ENCODE measurements at places on chromosomes 3 and 15.

GRCh38 chr15:74127255-74127953 is 3.0 kb upstream of the ISLR2 start:
- DNase-seq = peak; percentile 87

DNA sequence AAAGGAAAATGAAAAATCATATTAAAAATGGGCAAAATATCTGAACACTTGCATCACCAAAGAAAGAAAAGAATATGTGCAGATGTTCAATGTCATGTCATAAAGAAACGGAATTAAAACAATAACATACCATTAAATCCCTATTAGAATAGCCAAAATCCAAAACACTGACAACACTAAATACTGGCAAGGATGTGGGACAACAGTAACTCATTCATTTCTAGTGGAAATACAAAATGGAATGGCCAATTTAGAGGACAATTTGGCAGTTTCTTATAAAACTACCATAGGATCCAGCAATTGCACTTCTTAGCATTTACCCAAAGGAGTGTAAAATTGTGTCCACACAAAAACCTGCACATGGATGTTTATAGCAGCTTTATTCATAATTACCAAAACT is 542.5 kb upstream of the UBE2E2 start:
- no peak for DNase-seq

DNA sequence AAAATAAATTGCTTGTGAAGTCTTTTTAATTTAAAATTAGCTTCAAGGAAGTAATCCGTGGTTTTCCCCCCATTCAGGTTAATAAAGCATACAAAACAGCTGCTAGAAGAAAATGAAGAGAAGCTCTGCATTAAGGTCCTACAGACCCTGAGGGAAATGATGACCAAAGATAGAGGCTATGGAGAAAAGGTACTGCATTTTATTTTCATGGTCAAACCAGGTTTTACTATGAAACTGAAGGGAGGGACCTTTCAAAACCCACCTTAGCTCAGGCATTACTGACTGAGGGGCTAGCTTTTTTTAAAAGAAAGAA is 218.5 kb downstream of the ITPR1 start:
- DNase-seq = no peak

DNA sequence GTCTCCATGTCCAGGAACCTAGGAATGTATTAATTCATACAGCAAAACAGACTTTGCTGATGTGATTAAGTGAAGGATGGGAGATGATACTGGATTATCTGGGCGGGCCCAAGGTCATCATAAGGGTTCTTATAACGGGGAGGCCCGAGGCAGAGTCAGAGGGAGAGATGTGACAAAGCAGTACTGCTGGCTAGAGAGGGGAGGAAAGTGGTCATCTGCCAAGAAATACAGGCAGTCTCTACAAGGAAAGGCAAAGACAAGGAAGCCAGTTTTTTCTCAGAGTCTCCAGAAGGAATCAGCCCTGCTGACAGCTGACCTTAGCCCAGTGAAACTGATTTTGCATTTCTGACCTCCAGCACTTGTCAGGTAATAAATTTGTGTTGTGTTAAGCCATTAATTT is 66.2 kb upstream of the CORO2B start:
- DNase-seq = no peak

DNA sequence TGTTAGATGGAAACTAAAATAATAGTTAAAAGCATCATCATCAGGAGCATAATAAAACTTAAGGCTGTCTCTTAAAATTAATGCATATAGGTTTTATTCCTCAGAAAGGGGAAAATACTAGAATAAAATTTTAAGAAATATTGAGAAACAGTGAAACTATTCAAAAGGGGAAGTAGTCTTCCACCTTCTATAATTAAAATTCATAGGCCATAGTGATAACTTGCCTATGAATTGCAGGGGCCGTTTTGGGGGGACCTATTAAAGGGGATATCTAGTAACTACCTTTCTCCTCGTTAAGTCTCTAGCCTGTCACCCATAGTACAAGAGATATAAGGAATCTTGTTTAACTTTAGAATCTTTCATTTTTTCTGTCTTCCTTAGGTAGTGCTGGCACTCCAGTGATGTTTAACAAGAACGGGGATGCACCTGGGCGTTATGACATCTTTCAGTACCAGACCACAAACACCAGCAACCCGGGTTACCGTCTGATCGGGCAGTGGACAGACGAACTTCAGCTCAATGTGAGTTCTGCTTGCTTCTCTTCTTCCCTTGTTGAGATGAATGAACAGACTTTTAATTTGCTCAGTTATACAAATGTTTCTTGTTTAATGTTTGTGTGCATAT is 600.4 kb downstream of the GRM7 start:
- DNase-seq = no peak
